ENCODE measurements at places on chromosomes 11 and 22.

DNA sequence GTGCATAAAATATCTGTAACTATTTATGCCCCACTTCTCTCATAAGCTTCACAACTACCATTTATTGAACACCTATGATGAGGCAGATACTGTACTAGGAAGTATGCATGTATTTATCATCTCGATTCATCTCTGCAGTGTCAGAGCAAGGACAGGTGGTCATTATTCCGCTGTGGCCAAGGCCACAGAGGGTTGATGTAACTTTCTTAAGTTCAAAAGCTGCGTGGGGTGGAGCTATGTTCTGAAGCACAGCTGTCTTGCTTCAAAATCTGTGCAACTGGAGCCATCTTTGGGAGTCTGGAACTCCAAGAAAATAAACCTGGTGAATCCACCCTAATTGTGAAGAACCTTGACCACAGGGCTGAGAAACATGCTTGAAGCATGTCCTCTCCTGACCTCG, 60.2 kb upstream of the HMGXB4 start:
- DNase-seq = no peak

DNA sequence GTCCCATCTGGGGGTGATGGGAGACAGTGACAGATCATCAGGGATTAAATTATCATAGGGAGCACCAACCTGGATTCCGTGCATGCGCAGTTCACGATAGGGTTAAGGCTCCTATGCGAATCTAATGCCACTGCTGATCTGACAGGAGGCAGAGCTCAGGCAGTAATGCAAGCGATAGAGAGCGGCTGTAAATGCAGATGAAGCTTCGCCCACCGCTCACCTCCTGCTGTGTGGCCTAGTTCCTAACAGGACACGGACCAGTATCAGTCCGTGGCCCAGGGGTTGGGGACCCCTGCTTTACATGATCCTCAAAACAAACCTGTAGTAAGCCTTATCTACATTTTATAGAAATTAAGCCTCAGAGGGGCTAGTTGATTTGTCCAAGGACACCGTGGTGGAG, 94.3 kb downstream of the TTC28 start:
- no peak for DNase-seq

- no peak for DNase-seq
Measured at GRCh38 chr11:16011396-16011795, 344.9 kb downstream of the SOX6 start.

DNA sequence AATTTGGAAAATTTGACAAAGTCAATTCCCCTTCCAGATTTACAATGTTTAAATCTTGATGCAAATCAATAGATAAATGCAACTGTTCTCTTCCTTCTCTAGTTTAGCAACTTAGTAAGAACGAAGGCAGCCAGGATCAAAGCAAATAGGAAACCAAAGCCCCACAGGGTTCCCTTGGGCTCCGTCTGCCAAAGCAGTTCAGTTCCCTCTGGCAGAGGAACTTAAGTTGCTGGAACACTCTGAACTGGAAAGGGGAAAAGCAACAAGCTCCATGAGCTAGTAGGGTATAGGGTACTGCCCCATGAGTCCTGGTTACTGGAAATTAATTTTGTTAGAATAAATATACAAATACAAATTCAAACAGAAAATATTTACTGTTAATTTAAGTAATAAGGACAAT, 91.3 kb downstream of the RELT start:
- DNase-seq = no peak

- peak; percentile 46 for DNase-seq
Measured at GRCh38 chr11:13465909-13466371, 2.9 kb upstream of the BTBD10 start.

GRCh38 chr22:38940811-38941384, 16.5 kb upstream of the APOBEC3A start:
- DNase-seq = no peak

- DNase-seq = no peak
Measured at GRCh38 chr11:59857439-59858434, 8.6 kb downstream of the TCN1 start.

DNA sequence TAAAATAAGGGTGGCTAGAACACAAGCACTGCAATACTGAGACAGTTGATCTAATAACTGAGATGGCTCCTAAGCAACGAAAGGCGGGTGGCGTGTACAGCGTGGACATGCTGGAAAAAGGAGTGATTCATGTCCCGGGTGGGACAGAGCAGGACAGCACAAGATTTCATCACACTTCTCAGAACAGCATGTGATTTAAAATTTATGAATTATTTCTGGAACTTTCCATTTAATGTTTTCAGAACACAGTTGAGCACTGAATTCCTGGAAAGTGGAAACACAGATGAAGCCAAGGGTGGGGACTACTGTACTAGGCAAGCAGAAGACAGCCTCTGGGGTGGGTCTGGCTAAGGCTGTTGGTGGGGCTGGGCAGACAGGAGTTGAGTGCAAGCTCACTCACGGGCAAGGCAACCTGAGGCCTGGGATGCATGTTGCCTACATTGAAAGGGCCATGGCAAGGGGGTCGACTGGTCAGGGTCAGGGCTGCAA, 165.6 kb upstream of the DDI1 start:
- DNase-seq = no peak

- DNase-seq = no peak
Measured at GRCh38 chr11:110587972-110588371, 124.3 kb downstream of the ARHGAP20 start.

- DNase-seq = no peak
Measured at GRCh38 chr11:61714316-61714715, 34.1 kb downstream of the DAGLA start.

GRCh38 chr22:20550851-20551744, 43.7 kb downstream of the MED15 start:
- no peak for DNase-seq

DNA sequence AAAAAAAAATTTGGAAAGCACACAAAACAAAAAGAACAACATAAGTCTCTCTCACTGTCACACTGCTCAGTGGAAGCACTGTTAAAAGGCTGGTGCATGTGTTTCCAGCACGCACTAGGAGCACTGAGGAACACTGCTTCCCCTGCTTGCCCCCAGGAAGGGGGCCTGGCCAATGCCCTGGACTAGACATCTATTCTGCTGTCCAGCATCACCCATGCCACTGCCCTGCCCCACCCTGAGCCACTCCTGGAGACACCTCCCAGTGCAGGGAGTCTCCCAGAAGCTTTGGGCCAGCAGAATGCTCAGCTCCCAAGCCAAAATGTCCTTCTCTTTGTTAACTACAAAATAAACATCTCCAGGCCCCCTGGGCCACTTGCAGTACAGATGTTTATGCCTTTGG, 49.7 kb upstream of the EMID1 start:
- no peak for DNase-seq

- no peak for DNase-seq
Measured at GRCh38 chr22:35359380-35360065, 21.4 kb upstream of the HMOX1 start.

DNA sequence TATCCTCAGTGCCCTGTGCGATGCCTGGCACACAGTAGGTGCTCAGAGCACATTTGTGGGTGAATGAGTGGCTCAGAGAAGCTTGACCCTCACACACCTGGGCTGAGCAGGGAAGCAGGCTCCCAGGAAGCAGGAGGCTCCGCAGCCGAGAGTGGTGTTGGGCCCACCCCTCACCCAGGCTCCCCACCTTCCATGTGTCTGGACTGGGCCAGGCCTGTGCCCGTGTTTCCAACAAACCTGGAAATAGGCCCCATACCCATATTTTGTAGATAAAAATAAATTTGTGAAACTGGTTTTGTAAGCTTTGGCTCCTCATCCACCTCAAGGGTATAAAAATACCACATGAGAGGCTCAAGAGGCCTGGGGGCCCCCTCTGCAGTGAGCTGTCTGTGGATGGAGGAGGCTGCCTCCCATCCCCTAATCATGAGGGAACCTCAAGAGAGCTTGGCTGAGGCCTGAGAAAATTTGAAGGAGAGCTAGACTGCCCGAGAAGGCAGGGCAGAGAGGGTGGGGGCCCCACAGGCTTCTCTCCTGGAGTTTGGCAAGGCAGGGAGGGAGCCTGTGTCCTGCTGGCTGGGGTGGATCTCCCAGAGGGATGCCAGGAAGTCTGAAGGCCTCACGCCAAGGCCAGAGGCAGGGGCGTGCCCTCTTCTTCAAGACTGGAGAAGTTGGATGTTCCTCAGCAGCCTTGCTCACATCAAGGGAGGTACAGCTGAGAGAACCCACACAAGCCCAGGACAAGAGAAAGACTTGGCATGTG, 147.0 kb upstream of the NECTIN1 start:
- no peak for DNase-seq

DNA sequence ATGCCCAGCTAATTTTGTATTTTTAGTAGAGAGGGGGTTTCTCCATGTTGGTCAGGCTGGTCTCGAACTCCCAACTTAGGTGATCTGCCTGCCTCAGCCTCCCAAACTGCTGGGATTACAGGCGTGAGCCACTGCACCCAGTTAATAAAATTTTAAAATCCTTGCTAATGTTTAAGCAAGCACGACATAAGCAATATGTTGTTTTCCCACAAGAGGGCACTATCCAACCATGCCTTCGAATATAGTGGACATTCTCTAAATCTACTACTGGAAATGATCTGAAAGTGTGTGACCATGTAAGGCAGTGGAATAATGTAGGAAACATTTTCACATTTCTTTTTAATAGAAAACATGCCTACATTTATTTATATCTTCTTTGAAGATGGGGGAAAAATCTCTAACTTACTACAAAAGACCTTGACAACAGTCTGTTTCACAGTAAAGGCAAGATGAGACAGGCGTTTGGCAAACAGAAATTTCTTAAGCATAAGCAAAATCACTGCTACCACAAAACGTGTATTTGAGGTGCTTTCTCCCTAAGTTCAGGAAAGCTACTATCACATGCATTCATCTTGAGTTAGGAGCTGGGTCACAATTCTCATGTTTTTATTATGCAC, 38.2 kb downstream of the PITPNB start:
- DNase-seq = peak; percentile 31

- DNase-seq = no peak
Measured at GRCh38 chr22:47789171-47789570, 1026.7 kb downstream of the TBC1D22A start.

GRCh38 chr22:25021976-25022711, 69.6 kb downstream of the KIAA1671 start:
- DNase-seq = no peak

DNA sequence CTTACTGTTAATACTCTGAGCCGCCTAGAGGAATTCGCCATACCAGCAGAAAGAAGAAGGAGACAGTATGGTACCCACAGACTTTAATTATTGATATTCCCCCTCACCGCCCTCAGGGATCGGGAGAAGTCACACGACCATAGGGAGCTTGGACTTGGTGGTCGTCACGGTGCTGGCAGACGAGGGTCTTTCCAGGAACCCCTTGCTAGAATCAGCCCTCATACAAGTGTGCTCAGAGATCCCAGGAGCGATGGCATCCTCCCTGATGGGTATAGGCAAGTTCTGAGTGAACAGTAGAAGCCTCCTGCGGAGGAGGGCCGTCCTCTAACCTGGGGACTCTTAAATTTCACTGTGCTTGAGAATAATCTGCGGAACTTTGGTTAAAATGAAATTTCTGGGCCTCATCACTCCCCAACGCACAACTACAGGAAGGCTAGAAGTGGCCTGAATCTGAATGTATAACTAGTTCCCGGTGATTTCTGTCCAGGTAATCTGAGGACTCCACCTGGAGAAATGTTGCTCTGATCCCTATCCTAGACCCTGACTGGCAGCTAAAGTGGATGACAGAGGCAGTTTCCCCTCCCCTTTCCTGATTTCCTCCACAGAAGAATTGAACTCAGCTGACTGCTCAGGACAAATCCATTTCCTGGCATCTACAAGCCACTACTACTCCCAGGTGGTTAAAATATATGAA, 4.5 kb downstream of the VSIG2 start:
- DNase-seq = no peak

- DNase-seq = peak; percentile 33
Measured at GRCh38 chr11:19258641-19259230, 18.0 kb upstream of the E2F8 start.

- no peak for DNase-seq
Measured at GRCh38 chr11:69814411-69814810, 4.8 kb downstream of the FGF3 start.
